Activated T-cell treated with anti-CD3 and anti-CD28 coated beads, Interleukin-2, amount 50 U/mL, for 4 hours (primary cell): ENCODE measurements at places on chromosomes 11 and 22. TPM values are rescaled to one million over a fixed set of nuclear protein-coding genes. Genes with fewer than 3 reads are reported as not detected.
A peak's percentile ranks its signal among the peaks of the same experiment; 100 is the strongest.

The SOX10 gene
- total RNA-seq, result not detected

DNA sequence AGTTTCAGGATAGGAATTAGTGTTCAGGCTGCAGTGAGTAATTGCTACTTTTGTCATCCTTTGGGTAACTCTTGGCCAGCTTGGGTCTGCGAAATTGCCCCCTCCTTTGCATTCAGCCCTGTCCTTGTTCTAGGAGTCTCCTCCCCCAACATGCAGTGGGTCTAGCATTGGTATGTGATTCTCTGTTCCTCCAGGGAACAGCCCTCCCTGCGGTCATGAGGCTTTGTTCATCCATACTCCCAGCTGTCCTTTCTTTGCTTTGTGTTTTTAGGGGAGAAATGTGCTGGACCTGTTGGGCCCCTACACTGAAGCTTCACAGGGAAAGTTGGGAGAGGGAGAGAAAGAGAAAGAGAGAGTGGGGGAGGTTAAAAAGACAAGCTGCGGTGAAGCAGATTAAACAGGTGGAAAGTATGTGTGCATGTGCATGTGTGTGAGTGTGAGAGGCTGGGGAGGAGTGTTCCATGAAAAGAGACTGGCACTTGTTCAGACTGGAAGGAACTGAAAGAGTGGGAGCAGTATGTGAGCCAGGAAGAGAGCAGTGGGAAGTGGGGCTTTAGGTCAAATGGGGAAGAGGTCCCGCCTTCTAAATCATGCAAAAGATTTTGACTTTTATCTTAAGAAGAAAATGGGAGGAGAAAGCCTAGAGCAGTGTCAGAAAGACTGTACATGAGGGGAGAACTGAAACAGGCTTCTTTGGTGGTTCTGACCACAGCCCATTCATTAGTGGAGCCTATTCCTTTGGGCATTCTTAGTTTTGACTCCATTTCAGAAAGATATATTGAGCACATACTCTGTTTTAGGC lies 17.9 kb upstream of the SESN3 start:
- DNase-seq, result no peak

GRCh38 chr11:17525570-17525969 lies 18.6 kb downstream of the USH1C start:
- no peak for DNase-seq

The MUC5AC gene
- under 0.01 TPM for total RNA-seq

GRCh38 chr22:35971456-35972119 lies 57.0 kb downstream of the RBFOX2 start:
- DNase-seq, result no peak

GRCh38 chr11:58781345-58781744 lies 49.6 kb upstream of the GLYAT start:
- DNase-seq, result no peak

DNA sequence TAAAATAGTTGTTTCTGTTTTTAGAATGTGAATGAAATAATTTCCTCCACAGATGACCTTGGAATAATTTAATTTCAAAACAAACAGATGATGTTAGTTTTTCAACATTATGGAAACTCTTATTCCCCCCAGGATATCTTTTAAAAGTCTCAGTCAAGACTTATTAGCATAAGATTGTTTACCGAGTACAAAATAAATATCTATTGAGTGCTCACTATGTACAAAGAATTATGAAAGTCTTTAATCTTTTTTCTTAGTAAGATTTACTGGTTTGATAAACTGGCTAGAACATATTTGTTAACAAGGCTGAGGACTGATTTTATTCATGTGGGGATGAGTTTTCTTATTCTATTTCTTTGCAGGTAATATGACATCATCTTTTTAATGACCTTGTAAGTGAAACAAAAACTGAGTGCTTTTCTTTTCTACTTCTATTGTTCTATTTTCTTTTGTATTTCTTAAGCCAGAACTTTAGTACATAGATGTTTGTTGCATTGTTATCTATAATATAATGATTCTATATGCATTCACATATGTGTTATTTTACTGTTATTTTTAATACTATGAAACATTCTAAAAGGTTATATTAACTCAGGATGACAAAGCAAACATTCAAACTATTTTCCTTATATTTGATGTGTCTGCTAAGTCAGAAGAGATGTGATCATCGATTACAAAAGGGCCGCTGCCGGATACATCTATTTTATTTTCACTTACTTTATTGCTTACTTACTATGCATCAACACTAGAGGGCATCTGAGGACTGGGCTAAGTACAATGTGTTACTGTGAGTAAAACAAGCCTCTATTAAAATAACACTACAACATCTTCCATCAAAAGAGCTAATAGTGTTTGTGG lies 111.0 kb upstream of the ARHGAP42 start:
- no peak for DNase-seq

GRCh38 chr11:99814738-99815137 lies 794.0 kb downstream of the CNTN5 start:
- DNase-seq, result no peak

The MRGPRX4 gene
- total RNA-seq, result not detected

DNA sequence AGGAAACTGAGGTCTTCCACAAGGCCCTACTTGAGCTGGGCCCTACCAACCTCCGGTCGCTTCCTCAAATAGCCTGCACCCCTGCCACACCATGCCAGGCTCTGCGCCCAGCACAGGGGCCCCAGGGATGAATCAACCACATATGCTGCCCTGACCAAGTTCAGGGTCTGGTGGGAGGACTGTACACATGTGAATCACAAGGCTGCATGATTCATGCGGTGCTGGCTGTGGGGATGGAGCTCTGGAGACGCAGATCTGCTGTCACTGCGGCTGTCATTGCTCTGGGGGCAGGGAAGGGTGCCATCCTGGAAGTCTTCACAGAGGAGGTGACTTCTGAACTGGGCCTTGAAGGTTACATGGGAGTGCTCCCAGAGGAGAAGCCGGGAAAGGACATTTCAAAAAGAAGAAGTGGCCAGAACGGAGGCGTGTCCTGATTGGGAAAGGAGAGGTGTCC lies 21.5 kb downstream of the CYTH4 start:
- peak; percentile 54 for DNase-seq

DNA sequence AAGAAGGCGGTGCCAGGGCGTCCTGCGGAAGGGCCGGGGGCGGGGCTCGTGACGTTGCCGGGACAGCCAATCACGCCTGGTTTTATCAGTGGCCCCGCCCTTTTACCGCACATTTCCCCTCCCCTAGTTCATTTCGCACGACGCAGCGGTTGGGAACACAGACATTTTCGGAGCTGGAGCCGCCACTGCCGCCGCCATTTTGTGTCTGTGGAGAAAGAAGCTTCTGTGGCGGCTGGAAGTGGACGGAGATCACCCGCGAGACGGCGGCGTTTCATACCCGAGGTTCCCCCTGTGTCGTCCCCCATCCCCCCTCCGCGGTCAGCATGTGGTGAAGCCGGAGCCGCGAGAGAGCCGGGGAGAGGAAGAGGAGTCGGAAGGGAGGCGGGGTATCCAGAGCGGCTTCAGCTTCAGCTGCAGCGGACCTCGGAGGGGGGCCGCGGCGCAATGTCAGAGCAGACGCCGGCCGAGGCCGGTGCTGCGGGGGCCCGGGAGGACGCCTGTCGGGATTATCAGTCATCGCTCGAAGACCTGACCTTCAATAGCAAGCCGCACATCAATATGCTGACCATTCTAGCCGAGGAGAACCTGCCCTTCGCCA lies at the start of gene PCF11:
TSS of gene PCF11 (plus strand) at position 136 of the 598 bp plus-strand sequence. CDS start at position 445, 309 bp downstream.
- no peak for DNase-seq

GRCh38 chr11:32081129-32081641 lies 9.7 kb upstream of the RCN1 start:
- DNase-seq, result no peak

GRCh38 chr11:64801158-64801464 lies 1.9 kb downstream of the MAP4K2 start:
- no peak for DNase-seq

- no peak for DNase-seq
Measured at GRCh38 chr11:101817581-101817980, 97.2 kb upstream of the CEP126 start.

The GPHA2 gene
- not detected for total RNA-seq

The HTR3B gene
- total RNA-seq, result not detected

- DNase-seq, result no peak
Measured at GRCh38 chr11:12330485-12331231, 46.7 kb upstream of the PARVA start.

- peak; percentile 14 for DNase-seq
Measured at GRCh38 chr11:17979770-17980371, 33.0 kb downstream of the SERGEF start.

The ZNF280B gene
- 2.4 TPM for total RNA-seq

DNA sequence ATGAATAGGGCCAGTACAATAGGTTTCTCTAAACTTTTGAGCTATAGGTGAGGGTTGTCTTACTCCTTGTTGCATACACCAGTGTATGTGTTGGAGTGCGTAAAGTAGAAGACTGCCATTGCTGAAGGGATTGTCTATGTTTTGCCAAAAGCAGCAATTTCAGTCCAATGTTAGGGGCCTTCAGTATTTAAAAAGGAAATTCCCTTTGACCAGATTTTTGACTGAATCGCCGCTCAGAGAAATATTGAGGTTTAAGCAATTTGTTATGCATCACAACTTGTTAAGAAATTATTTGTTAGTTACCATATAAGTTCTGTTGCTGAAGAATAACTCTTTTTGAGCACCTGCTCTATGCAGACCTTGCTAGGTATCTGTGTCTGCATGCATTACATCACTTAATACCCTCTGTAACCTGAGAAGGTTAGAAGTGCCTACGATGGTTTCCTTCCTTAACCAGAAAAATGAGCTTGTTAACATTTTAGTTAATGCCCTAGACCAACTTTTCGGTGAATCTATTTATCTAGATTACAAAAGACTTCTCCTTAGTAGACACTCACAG lies 33.9 kb downstream of the MMP20 start:
- no peak for DNase-seq

- DNase-seq, result no peak
Measured at GRCh38 chr11:86056351-86056854, 12.5 kb downstream of the PICALM start.

GRCh38 chr11:111310088-111310487 lies 11.7 kb downstream of the POU2AF3 start:
- DNase-seq, result no peak

The BLID gene
- not detected for total RNA-seq

The GLYATL1 gene
- not detected for total RNA-seq

The MYOD1 gene
- not detected for total RNA-seq

- DNase-seq, result no peak
Measured at GRCh38 chr22:40853961-40854360, 2.5 kb downstream of the ST13 start.

DNA sequence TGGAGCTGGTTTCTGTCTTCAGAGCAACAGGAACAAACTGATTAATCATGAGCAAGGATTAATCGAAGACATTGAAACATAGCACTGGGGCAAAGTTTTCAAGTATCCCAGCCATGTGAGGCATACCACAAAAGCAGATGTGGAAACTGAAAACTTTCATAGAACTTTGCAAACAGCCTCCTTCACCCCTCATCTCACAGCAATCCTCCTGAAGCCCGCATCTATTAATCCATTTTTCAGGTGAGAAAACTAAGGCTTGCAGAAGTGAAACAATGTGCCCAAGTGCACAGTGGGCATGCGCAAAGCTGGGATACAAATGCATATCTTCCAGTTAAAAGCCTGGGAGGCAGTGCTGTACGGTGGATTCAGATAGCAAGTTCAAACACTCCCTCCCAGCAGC lies 58.6 kb upstream of the HMGXB4 start:
- no peak for DNase-seq

- DNase-seq, result peak; percentile 89
Measured at GRCh38 chr11:65422633-65423515, at the start of gene NEAT1. NEAT1 (plus strand) TSS chr11:65422798.

The SCGB1C1 gene
- not detected for total RNA-seq

GRCh38 chr11:66626926-66627325 lies 10.5 kb downstream of the RBM14 start:
- no peak for DNase-seq

The TMEM132A gene
- 1.4 TPM for total RNA-seq

The APOL3 gene
- 15.5 TPM for total RNA-seq

The PANX2 gene
- total RNA-seq, result 2.9 TPM

GRCh38 chr11:18563090-18563730 lies 25.3 kb downstream of the UEVLD start:
- no peak for DNase-seq

- DNase-seq, result no peak
Measured at GRCh38 chr22:46072981-46073682, 77.2 kb upstream of the PPARA start.

DNA sequence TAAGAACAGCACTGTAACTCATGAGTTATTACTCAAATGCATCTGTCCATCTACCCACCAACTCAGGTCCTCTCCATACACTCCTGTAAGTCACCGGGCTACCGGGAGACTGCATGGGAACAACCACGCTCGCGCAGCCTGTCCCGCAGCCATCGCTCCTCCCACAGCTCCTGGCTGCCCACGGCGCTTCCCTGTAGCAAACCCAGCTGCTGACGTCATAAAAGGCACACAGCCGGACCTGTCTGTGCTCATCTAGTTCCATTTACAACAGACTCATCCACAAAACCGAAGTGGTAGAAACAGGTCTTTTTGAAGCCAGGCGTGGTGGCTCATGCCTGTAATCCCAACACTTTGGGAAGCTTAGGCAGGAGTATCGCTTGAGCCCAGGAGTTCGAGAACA lies 23.4 kb upstream of the PACSIN2 start:
- no peak for DNase-seq

- DNase-seq, result no peak
Measured at GRCh38 chr22:20296598-20296997, 23.3 kb downstream of the DGCR6L start.

- DNase-seq, result no peak
Measured at GRCh38 chr11:132876239-132876638, 656.1 kb downstream of the OPCML start.

The SPON1 gene
- total RNA-seq, result 0.82 TPM

DNA sequence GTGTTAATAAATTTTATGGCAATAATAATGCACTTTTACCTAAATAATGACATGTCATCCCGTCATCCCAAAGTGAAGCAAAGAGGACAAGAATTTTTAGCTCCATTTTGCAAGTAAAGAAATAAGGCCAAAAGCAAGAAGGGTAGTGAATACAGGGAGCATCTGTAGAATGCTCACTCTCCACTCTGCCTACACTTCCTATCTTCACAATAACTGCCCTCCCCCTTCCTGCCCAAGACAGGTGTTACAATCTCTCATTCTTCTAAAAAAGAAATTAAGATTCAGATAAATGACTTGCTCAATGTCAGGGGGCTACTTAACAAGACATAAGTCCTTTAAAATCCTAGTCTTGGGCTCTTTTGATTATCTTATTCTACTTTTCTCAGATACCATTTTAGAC lies 8.9 kb downstream of the RDX start:
- DNase-seq, result no peak

DNA sequence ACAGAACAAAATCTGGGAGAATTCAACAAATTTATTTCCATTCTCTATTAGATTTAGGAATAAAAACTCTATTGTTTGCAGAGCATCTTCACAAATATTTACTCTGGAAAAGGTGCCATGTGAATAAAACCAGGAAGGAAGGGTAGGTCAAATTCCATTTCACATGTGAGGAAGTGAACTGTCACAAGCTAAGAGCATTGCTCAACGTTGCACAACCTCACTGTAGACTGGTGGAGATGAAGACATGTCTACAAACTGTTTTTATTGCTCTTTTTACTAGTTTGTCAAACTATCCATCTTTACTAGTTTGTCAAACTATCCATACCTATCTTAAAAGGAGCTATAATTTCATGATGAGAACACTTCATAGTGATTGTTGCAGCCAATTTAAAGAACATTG lies 236.4 kb downstream of the CNTN5 start:
- no peak for DNase-seq

The OR4D5 gene
- not detected for total RNA-seq

The RAC2 gene
- 388 TPM for total RNA-seq

The FZD4 gene
- 0.11 TPM for total RNA-seq
